ENCODE measurements at places on chromosomes 1 and 21.

DNA sequence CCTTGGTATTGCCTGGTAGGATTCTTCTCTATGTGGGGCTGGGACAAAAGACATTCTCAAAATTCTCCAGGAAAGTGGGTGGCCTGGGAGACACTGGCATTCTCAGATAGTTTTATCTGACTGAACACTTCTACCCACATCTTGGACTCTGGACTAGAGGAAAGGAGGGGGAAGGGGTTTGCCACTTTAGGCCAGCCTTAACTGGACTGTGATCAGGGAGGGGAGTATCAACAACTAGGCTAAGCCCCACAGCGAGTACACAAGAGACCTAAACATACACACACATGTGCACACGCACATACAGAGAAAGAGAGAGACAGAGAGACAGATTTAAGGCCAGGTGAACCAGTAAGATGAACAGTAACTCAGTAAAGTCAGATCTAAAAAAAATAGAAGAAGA lies 1.2 kb upstream of the SEMA6C start:
- DNase-seq = no peak

DNA sequence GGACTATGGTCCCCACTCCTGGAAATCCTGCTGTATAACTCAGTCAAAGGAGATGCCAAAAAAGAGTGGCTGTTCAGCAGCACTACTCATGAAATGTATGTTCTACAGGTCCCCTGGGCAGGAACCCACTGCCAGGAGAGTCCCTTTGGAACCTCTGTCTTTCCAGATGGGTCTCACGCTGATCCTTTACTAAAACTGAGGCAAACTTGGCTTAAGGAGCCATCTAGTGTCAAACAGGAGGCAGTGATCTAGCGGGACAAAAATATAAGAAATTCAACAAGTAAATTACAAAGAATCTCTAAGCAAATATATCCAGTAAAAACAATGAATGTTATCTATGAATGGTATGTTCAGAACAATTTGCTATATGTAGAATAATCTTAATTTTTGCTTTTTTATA lies 80.5 kb upstream of the PRMT6 start:
- no peak for DNase-seq

DNA sequence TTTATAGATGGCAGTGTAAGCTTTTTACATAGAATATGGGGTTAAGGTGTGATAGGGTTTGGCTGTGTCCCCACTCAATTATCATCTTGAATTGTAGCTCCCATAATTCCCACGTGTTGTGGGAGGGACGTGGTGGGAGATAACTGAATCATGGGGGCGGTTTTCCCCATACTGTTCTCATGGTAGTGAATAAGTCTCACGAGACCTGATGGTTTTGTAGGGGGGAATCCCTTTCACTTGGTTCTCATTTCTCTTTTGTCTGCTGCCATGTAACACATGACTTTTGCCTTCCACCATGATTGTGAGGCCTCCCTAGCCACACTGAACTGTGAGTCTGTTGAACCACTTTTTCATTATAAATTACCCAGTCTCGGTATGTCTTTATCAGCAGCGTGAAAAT lies 290.3 kb upstream of the B3GALT2 start:
- DNase-seq = no peak

DNA sequence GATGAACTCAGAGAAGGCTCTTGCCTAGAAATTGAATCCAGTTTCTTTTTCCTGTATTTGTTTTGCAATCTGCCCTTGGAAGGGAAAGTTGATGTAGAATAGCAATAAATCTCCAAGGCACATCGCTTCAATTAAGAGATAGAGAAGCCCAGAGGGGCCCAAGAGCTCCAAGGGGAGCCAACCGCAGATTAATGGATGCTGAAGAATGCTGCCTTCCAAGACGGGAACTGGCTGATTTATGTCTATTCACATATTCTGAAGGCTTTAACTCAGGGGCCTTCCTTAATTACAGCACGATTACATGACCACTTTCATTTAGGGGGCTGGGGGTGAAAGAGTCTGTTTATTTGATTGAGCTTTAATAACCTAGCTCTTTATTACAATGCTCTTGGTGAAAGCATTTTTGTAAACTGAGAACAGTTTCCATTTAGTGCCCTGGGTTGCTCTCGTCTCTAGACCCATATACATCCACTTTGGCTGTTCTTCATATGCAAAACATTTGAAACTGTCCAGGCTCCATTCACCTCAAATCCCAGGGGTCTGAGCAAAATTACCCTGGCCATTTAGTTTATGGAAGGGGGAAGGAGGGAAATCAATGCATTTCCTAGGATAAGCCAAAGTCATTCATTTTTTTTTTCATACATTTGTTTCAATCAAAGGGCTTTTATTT lies 87.4 kb upstream of the CLDN14 start:
- no peak for DNase-seq

- DNase-seq = no peak
Observed at GRCh38 chr1:980137-980571, 1.7 kb downstream of the PERM1 start.

DNA sequence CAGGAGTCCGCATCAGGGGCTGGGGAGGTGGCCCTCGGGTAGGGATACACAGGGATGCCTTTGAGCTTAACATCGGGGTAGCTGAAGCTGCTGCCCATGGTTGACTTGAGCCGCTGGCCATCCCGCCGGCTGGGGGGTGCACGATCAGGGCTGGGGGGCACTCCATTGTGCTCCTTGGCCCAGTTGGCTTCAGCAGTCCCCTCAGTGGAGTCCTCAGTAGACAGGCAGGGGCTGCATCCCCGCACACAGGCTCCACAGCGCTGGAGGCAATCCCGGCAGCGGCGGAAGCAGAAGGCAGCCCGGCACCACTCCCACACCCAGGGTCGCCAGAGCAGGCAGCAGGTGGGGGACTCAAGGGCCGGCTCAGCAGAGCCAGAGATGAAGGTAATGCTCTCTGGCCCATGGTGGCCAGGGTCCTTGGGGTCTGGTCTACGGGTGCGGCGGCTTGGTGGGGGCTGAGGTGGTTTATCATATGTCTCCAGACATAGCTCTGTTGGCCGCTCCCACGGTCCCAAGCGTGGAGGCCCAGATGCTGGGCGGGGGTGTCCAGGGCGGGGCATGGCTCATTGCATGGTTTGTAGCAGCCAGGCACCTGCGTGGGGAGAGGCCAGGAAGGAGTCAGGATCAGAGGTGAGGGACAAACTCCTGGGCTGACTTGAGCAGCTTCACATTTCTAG lies 8.3 kb downstream of the KDF1 start:
- DNase-seq = no peak

GRCh38 chr1:80003250-80003649 lies 996.7 kb upstream of the ADGRL4 start:
- no peak for DNase-seq

DNA sequence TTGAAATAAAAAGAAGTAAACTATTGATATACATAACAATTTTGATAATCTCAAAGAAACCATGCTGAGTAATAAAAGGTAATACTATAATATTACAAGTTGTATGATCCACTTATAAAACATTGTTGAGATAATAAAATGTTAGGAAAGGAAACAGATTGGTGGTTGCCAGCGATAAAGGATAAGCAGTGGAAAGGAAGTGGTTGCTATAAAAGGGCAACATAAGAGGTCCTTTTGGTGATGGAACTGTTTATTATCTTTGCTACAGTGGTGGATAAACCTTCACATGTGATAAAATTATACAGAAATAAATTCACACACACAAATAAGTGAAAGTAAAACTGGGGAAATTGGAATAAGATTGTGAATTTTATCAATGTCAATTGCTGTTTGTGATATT lies 15.1 kb downstream of the OR6F1 start:
- DNase-seq = no peak

Data from astrocyte of the spinal cord (primary cell).